Uterus (tissue), 4 donors: ENCODE measurements at places on chromosomes 1 and 21. TPM values are rescaled to one million over a fixed set of nuclear protein-coding genes. Genes with fewer than 3 reads are reported as not detected.
A peak's percentile ranks its signal among the peaks of the same experiment; 100 is the strongest.

The ANKRD65 gene
- total RNA-seq: 10.4 TPM

The C21orf58 gene
- total RNA-seq: 0.88 TPM

The EPHA8 gene
- total RNA-seq: not detected

The BSND gene
- not detected for total RNA-seq

The NPHS2 gene
- total RNA-seq: not detected

The TMIGD3 gene
- 0.95 TPM for total RNA-seq

DNA sequence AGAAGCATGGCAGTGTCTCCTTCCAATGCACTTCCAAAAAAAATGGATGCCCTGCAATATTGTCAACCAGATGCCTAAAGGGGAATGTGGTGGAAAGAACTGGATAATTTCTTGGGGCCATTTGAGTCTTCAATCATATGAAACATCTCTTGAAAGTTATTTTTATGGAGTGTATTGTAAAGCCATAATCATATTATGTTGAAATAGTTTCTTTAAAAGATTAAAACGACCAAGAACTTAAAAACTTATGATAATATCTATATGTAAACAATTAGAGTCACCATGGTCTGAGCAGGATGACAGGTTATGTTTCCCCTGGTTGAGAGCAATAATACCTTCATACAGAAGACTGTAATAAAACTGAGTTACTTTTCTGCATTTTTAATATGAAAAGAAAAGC is 457.2 kb downstream of the PCP4 start:
- no peak for DNase-seq

GRCh38 chr1:108016451-108016920 is 51.5 kb upstream of the VAV3 start:
- no peak for DNase-seq

GRCh38 chr1:157806431-157807149 is 13.3 kb downstream of the FCRL1 start:
- no peak for DNase-seq

- DNase-seq: peak; percentile 34
Measured at GRCh38 chr1:84347932-84348555, 46.5 kb downstream of the SAMD13 start.

- no peak for DNase-seq
Measured at GRCh38 chr1:218754477-218754876, 409.3 kb downstream of the TGFB2 start.

- DNase-seq: no peak
Measured at GRCh38 chr1:8154621-8155052, 128.5 kb upstream of the ERRFI1 start.

DNA sequence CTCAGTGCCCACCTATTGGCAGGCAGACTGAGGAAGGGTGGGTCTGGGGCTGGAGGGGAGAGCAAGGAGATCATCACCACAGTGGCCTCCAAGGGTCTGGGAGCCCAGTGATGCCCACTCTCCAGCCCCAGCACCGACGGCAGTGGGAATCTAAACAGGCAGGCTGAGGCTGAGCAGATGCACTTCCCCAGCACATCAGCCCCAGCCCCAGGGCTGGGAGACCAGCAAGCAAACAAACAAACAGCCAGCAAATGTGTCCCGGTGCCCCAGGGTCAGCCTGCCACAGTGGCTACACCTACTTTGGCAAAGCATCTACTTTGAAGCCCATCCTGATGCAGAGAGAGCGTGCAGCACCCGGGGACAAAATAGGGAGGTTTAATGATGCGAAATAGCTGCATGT is 216.3 kb upstream of the ZC3H12A start:
- DNase-seq: no peak

DNA sequence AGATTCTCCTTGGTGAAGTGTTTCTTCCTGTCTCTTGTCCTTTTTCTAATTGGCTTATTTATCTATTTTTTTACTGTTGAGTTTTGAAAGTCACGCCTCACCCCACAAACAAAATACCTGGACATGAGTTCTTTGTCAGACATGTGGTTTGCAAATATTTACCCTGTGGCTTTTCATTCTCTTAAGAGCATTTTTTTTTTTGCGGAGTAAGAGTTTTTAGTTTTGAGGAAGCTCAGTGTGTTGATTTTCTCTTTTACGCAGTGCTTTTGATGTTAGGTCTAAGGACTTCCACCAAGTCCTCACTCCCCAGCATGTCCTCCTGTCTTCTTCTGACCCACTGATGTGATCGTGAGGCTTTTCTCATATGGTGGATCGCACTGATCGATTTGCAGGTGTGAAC is 7.6 kb downstream of the DFFB start:
- no peak for DNase-seq

DNA sequence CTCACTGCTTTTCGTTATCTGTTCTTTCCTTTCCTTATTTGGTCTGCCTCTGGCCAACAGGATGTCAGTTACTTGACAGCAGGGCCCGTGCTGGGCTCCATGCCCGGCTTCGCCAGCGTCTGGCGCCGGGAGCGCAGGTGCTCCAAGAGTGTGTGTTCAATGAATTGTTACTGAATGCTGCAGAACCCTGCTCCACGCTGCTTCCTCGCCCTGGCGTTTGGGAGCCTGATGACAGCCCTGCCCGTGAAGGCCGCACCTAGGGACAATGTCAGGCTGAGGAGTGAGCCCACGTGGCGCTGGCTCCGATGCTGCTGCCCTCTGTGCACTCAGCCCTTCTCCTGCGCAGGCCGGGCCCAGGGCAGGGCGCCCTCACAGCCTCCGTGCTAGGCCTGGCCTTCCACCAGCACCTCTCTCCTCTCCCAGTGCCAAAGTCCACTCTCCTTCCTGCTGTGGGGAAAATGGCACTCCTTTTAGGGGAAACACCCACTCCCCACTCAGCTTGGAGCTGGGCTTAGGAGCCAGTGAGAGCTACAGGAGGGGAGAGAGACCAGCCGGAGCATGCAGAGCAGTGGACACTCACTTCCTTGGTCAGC is 51.4 kb downstream of the ACBD3 start:
- no peak for DNase-seq

- no peak for DNase-seq
Measured at GRCh38 chr1:66160719-66161118, 368.0 kb downstream of the PDE4B start.

DNA sequence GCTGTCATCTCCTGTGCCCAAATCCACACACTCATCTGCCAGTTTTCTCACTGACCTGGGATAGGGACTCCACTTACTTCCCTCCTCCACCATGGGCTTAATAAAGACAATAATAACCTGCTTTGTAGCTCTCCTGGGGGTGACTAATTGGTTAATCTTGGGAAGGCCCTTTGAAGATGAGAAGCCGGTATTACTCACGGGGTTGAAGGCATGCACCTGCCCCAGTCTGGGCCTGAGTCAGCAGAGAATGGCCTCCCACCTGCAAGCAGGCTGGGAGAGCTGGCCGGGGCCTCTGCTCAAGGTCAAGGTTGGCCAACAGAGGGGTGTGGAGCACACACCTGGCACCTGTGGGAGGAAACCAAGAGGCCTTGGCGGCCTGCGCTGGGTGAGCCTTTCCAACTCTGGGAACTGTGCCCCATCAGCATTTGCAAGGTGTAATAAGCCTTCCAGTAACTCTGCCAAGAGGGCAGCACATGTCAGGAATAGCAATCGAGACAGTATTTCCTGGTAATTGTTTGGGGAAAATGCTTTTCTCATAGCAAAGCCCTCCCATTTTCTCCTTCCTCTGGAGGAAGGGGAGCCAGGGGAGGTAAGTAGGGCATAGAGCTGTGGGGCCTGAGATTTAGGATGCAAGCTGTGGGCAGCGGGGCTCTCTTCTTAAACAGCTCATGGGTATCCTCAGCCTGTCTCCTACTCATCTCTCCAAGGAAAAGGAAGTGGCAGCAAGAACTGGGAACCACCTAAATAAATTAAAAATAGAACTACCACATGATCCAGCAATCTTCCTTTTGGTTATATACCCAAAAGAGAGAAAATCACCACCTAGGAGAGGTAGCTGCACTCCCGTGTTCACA is 49.0 kb downstream of the TOMM20 start:
- DNase-seq: no peak

- no peak for DNase-seq
Measured at GRCh38 chr1:173475564-173476196, 1.5 kb upstream of the PRDX6 start.

- no peak for DNase-seq
Measured at GRCh38 chr1:95093296-95093695, 20.5 kb upstream of the ALG14 start.

- DNase-seq: no peak
Measured at GRCh38 chr1:221648201-221648600, 93.7 kb downstream of the DUSP10 start.

DNA sequence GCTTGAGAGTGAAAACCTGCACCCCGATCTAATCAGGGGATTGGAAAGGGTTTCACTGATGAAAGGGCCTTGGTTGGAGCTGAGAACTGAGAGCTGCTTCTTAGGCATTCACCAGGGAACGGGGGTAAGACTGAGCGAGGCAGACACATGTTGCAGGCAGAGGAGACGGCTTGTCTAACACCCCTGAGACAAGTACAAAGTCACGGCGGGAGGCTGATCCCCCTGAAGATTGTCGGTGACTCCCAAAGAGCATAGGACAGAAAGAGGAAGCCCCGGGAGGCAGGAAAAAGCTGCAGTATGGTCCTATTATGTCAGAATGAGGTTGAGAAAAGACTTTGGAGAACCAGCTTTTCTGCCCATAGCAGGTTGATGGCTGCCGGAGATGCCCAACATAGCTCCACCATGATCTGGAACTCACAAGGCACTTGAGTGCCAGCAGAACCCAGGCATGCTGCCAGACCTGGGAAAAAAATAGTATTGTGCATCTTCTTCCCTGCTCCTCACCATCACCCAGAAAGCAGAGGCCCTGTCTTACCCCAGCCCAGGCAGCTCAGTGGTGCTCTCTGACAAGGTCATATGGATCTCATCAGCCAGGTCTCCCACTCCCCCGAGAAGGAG is 463.9 kb upstream of the PROX1 start:
- DNase-seq: no peak

- DNase-seq: no peak
Measured at GRCh38 chr1:185427264-185427663, 110.2 kb upstream of the IVNS1ABP start.

DNA sequence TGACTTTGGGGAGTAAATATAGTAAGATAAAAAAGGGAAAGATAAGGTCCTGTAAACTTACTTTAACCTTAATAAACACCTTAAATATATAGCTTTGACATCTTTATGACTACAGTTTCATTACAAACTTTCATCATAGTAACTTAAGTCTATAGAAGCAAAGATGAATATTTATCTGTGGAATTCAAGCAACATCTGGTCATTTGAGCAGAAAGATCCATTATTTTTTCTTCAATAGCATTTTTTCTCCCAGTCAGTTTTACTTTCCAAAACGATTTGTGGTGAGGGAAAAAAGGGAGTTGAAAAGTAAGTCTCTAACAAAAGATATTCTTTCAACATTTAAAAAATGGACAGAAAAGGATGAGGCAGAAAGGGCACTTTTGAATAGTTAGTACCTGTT is 69.0 kb downstream of the HMCN1 start:
- DNase-seq: no peak

DNA sequence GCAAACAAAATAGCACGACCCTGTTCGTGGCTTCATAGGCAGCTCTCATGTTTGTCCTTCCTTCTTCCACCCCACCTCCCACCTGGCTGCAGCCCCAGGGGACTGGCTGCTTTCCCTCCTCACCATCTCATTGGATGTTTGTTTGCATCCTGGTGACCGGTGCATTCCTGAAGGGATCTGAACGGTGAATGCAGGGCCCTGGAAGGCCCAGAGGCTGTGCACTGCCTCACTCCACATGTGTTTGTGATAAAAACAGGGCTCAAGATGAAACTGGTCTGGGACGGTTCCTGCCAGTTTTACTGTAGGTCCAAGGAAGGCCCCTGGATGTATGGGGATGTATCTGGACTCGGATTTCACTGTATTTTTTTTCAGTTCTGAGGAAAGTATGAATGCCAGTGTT is 42.8 kb downstream of the CNN3 start:
- DNase-seq: peak; percentile 49

- DNase-seq: no peak
Measured at GRCh38 chr1:45002650-45003645, 8.2 kb downstream of the HECTD3 start.

DNA sequence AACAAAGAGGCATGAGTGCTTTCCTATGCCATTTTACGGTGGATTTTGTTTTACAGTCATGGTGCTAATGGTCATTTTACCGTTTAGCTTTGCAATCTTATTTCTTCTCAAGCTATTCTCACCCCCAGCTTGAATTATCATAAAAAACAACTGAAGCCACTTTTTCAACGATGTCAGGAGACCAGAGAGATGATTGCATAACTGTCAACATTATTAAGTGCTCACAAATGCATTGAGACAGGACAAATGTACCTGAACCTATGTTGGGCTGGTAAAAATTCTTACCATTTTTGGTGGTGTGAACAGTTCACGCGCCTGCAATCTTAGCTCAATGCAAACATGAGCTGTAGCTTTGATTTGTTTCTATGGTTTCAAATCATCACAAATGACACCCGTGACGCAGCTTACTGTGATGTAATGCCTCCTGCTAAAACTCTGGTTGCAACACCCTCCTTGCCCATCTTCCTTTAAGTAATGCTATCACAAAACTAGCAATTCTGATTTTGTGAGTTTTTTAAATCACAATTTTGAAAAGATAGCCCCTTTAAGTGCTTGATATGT is 104.4 kb downstream of the UCHL5 start:
- DNase-seq: no peak

DNA sequence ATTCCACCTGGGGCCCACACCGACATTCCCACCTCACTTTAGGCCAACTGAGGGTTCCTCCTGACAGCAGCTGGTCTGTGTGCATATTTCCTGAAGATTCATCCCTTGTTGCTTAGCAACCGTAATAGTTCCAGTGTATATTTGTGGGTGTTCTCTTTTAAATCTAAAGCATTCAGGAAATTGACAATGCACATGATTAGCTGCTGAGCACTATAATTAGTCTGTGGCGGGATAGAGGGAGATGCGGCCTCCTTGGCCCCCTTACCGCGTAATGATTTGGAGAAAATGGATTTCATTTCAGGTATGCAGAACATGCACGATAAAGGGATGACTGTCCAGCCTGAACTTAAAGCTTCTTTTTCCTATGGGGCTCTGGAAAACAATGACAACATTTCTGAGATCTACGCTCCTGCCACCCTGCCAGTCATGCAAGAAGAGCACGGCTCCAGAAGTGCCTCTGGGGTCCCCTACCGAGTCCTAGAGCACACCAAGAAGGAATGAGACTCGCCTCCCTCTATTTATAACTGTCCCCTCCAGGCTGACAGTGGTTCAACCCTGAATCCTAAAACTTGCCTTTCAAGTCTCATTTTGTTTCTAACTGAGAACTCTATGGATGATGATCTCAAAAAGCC is 33.8 kb upstream of the RCAN3 start:
- no peak for DNase-seq

- no peak for DNase-seq
Measured at GRCh38 chr1:46484783-46485490, 4.7 kb upstream of the DMBX1 start.

DNA sequence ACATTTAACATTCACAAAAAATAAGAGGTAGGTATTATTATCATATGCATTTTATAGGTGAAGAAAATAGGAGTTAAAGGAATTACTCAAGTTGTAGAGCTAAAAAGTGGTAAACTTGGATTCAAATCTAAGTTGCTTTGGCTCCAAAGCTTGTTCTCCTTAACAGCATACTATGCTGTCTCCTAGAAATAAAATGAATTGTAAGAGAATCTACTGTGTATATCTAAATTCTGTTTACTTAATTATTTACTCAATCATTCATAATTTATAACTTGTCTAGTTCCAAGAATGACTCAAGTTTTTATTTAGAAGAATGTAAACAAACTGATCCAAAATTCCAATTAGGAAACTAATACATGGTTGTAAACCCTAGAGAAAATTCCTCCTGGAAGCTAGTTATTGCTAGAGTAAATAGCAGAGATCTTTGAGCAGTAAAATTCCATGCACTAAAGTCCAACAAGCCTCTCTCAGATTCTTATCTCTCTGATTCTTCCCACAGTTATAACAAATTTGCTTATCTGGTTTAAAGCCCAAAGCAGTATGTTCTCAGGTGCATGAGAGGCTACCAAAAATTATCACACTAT is 132.5 kb upstream of the DPT start:
- DNase-seq: no peak
